ENCODE measurements at places on chromosomes 5 and 9.

GRCh38 chr5:142208777-142209312 is 100.3 kb downstream of the NDFIP1 start:
- H3K27me3 ChIP-seq = no peaks in the 10 kb centered on the region
- no peaks in the 10 kb centered on the region for H3K36me3 ChIP-seq
- no peaks in the 10 kb centered on the region for H3K4me1 ChIP-seq

GRCh38 chr5:120457839-120458507 is 6.1 kb upstream of the PRR16 start:
- peak; percentile 42 for ATAC-seq
- H3K36me3 ChIP-seq = no peaks in the 10 kb centered on the region
- H3K27ac ChIP-seq = no peak overlapping the region
- no peaks in the 10 kb centered on the region for H3K27me3 ChIP-seq
- no peaks in the 10 kb centered on the region for H3K4me1 ChIP-seq

- no peak for ATAC-seq
- H3K4me1 ChIP-seq = no peaks in the 10 kb centered on the region
- H3K4me3 ChIP-seq = no peak overlapping the region
- H3K27ac ChIP-seq = no peak overlapping the region
- H3K27me3 ChIP-seq = no peaks in the 10 kb centered on the region
Measured at GRCh38 chr5:120545951-120546350, 81.9 kb downstream of the PRR16 start.

DNA sequence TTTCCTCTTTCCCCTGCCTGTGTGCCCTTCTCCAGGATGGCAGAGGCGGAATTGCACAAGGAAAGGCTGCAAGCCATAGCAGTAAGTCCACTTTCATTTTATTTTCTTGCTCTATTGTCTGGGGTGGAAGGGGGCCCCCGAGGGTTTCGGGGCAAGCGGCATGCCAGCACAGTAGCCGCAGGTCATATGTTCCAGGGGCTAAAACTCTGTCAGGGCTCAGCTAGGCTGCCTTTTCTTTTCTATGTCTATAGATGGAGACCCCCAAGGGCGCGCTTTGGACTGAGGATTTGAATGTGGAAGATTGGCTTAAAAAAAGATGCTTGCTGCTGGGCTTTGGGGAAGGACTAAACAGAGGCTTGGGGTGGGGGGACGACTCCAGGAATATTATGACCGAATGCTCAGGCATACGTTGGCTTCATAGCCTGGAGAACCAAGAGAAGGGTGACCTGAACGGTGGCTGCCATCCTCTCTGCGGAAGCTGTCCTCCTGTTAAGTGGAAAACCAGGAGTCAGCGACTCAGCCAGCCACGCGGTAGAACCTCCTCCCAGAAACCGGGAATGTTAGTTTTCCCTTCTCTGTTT is 545 bp downstream of the PALM2AKAP2 start:
- H3K4me3 ChIP-seq = peak overlapping the region; percentile 40
- H3K27ac ChIP-seq = peak overlapping the region; percentile 59
- H3K27me3 ChIP-seq = peaks cover 27% of the 10 kb centered on the region
- no peaks in the 10 kb centered on the region for H3K4me1 ChIP-seq
- ATAC-seq = no peak

- H3K36me3 ChIP-seq = no peaks in the 10 kb centered on the region
- H3K27ac ChIP-seq = peak overlapping the region; percentile 99
- no peak for ATAC-seq
- H3K4me1 ChIP-seq = peaks cover 71% of the 10 kb centered on the region
Measured at GRCh38 chr9:91192381-91193086, 169.2 kb downstream of the AUH start.
